ENCODE measurements at places on chromosomes 5 and 9. TPM values are rescaled to one million over a fixed set of nuclear protein-coding genes. Genes with fewer than 3 reads are reported as not detected.

GRCh38 chr5:36214436-36214835 is 27.3 kb downstream of the NADK2 start:
- DNase-seq = no peak

DNA sequence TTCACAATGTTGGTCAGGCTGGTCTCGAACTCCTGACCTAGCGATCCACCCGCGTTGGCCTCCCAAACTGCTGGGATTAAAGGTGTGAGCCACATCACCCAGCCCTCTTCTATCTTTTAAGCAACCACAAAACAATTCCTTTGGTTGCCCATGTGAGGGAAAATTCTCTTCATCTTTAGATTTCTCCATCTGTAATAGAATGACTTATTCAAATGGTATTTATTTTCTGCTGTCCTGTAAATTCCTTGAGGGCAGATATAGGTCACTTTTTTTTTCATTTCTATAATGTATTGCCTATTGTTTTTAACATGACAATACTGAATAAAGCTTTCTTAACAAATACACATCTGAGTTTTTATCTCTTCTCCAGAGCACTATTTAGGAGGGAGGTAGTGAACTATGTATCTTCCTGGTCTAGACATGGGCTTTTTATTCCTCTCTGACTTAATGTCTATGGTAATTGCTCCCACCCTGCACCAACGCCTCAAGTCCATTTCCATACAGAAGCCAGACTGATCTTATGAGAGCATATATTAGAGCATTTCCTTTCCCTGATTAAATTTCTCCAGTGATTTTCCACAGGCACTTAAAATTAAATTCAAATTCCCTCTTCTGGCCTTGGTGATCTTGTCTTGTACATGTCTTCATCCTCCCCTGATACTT is 595.6 kb downstream of the CAAP1 start:
- DNase-seq = no peak

- no peak for DNase-seq
Observed at GRCh38 chr9:113875459-113876150, 504 bp upstream of the ZNF618 start.

DNA sequence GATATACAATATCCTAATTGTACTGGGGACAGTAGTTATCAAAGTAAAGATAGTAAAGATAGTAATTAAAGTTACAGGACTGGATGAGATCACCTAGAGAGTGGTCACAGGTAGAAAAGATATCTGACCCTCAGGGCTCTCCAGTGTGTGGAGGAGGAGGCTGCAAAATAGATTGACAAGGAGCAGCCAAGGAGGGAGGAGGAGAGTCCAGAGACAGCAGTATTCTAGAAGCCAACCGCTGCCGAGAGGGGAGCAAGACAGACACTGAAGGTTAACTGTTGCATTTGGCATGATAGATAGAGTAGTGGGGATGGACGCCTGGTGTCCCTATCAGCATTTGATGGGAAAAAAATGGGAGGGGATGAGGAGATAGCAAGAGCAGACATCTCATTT is 17.0 kb upstream of the F2RL1 start:
- no peak for DNase-seq

DNA sequence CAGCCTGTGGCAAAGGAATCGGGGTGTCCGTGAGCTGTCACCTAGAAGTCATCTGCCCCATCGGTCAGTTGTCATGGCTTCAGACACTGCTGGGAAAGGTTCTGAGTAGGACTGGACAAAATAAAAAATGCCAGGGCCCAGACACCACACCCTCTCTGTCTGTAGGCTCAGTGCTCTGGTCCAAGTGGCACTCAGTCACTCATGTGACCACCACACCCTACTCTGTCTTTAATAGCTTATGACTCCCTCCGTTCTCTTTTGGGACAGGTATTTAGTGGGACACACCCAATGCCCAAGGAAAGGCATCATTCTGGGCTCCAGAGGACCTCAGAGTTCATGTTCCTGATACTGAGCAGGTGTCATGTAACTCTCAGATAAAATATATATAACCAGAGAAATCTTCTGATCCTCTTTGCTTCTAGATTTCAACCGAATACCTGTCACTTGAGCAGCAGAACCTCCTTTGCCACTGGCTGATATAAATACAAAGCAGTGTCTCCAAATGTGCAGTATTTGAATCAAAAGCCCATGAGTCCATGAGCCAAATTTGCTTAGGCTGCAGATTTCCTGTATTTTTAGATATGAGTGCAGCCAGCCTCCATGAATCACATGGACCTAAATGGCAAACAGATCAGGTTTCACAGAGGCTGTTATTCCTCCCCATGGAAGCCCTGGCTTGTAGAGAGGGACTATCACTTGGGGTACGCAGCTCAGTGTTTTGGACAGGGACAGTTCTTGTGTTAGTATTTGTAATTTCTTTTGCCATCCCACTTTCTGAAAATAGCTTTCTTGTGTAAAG is 272.0 kb downstream of the ARHGAP26 start:
- DNase-seq = no peak

DNA sequence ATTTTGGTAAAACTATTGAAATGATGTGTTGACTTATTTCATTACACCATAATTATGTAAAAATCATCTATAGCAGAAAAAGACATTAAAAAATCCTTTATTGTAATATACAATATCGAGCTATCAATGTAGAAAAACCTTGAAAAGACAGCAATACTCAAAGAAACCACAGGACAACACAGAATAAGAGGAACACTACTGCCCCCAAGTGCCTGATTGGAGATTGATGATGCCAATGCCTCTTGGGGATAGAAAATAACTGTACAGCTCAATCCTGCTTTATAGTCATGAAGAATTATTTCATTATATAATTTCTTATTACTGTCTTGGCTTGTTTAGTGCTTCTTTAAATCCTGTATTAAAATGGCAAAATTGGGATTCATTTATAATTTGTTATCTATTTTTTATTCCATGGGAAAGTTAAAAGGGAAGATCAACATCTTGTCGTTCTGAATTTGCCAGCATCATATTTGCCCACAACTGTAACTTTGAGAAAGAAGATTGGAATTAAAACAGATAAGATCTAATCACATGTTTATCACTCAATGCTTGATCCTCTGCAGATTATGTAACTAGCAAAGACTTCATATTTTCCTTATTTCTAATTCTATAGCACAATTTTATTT is 337.5 kb downstream of the CDH9 start:
- no peak for DNase-seq

GRCh38 chr5:59709846-59710245 is 183.7 kb downstream of the PDE4D start:
- peak; percentile 22 for DNase-seq

- DNase-seq = no peak
Observed at GRCh38 chr5:116553366-116553765, 21.3 kb downstream of the SEMA6A start.

DNA sequence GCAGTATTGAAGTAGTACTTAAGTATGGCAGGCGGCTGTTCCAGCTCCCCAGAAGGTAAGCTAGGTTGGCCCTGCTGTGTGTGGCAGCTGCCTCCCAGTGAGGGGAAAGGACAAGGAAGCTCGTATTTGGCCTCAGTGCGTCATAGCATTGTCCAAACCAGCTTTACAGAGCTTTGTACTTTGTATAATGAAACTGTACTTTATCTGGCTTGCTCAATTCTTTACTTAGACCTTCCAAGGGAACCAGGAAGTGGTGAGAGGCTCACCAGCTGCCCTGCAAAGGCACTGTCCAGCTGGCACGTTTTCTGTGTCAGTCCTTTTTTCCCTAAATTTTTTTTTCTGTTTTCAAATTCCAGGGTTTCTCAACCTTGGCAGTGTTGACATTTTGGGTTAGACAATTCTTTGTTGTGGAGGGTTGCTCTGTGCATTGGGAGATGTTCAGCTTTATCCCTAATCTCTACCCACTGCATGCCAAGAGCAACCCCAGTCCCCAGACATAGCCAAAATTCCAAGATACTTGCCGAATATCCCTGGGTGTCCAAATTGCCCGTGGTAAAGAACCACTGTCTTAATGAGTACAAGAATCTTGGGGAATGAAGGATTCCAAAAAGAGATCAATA is 474.5 kb downstream of the LRRC70 start:
- peak; percentile 67 for DNase-seq

GRCh38 chr9:10562581-10563343 is 50.0 kb downstream of the PTPRD start:
- no peak for DNase-seq

DNA sequence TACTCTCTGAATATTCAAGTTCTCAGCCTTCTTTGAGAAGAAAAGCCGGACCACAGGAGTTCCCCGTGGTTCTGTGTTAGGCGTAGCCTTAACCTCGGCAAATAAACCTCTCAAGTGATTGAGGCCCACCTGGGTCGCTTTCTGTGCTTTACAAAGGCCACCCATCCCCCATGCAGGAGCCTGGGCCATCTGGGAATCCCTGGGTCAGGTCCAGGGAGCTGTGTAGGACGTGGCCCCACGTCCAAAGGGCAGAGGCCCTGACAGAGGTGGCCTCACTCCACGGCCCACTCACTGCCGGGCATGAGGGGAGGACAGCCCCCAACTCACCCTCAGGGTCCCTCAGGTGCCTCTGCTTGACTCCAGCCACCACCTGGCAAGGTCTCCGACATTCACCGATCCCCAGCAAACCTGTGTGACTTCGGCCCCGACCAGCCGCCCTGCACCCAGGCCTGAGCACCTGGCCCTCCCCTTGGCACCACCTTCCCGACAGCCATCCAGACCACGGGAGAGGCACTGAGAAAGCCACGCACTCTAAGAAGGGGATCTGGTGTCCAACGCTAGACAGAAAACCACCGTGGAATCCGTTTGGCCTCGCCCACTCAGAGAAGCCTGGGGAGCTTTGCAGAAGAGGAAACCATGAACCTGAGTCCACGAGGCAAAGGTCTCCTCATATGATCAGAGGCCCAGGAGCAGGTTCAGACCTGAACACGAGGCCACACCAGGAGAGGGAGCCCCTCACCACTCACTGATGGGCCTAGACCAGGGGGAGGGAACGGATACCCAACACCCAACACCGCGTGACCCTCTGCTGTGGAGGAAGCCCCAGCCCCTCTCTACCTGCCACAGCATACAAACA is 4.5 kb downstream of the SLC12A7 start:
- no peak for DNase-seq

- DNase-seq = no peak
Observed at GRCh38 chr5:74073257-74073656, 447.3 kb downstream of the ARHGEF28 start.

- no peak for DNase-seq
Observed at GRCh38 chr5:33995865-33996264, 11.4 kb upstream of the SLC45A2 start.

GRCh38 chr9:99160173-99160572 is 55.3 kb downstream of the TGFBR1 start:
- DNase-seq = no peak

GRCh38 chr5:66597183-66597757 is 1.1 kb downstream of the MAST4 start:
- DNase-seq = no peak

DNA sequence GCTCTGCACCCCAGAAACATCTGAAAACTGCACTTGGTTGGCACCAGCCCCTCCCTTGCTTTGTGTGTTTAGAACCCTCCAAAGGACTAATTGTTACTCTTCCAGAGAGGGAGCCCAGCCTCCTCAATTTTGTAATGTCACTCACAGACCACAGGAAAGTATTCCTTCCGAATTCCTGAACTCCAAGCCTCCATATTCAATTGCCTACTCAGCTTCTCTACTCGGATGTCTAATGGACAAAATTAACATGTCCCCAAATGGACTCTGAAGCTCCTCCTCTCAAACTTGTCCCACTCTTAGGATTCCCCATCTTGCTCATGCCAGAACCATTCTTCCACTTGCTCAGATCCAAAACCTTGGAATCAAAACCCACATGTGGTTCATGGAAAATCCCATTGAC is 3.9 kb upstream of the TMEM171 start:
- DNase-seq = no peak

- no peak for DNase-seq
Observed at GRCh38 chr5:40441733-40442132, 238.0 kb upstream of the PTGER4 start.

- DNase-seq = no peak
Observed at GRCh38 chr5:128111818-128112448, 28.4 kb downstream of the SLC12A2 start.

DNA sequence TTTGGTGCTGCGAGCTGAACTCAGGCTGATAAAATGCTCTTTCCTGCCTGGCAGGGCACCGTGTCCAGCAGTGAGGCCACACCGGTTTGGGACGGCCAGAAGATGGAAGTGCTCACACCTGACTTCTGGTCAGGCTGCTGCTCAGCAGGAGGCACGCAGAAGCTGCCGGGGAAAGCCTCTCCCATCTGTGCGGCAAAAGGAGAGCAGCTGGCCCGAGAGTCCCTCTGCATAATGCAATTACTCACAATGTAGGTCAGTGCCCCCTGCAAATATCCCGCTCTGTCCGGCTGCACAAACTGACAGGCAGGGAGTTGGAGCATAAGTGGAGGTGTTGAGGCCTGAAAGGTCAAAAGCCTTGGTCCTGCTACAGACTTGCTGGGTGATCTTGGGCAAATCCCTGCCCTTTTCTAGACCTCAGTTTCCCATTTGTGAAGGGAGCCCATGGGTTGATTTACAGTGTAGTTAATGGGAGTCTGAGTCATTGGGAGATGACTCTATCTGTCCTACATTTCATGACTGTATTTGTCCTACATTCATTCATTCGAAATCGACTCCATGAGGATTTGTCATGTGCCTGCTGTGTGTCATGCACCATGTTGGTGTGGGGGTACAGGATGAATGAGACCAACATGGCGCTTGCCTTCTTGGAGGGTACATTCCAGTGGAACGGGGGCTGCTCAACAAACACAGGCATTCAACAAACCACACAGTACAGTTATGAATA is 61.8 kb upstream of the TBC1D2 start:
- no peak for DNase-seq

DNA sequence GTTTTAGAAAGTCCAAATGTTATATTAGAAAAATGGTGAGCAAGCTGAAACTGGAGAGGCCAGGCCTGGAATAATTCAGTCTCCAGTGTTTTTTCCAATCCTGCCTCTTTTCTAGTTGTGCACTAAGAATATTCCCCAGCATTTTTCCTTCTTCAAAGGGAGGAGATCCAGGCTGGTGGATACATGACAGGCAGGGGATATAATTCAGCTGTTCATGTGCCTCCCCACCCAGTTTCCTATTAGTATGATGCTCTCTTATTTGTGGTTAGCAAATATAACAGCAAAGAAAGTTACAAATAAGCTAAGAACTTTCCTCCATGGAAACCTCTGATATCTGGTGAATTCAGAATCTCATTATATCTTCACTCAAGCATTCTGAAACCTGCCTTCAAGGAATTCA is 216.4 kb downstream of the TARS1 start:
- no peak for DNase-seq

Gene KLF9
- 40.9 TPM for total RNA-seq

Gene EPB41L4B
- 31.1 TPM for total RNA-seq

Gene HAVCR2
- 9.6 TPM for total RNA-seq

Gene PTGER4
- total RNA-seq = 24.0 TPM

Gene PCDHB9
- total RNA-seq = 2.1 TPM

Gene SLC6A7
- total RNA-seq = not detected

Gene FOXD4L6
- total RNA-seq = not detected

Gene LECT2
- total RNA-seq = not detected

Gene CCL27
- not detected for total RNA-seq

Gene CAVIN4
- 0.26 TPM for total RNA-seq

Gene PCDHA3
- 1.9 TPM for total RNA-seq

Gene SKP2
- total RNA-seq = 16.8 TPM

Gene GPR151
- total RNA-seq = not detected

Gene TAF11L5
- total RNA-seq = not detected

Gene GLDC
- total RNA-seq = 6.4 TPM

Data from mucosa of gallbladder (tissue), 1 donor.